ENCODE measurements at places on chromosomes 7 and 10. TPM values are rescaled to one million over a fixed set of nuclear protein-coding genes. Genes with fewer than 3 reads are reported as not detected.

BMPER gene
- 3.8 TPM for total RNA-seq

SFTPA2 gene
- 0.19 TPM for total RNA-seq

STAMBPL1 gene
- 13.8 TPM for total RNA-seq

HOXA3 gene
- total RNA-seq: 0.30 TPM

SPDYE1 gene
- not detected for total RNA-seq

SLC13A1 gene
- not detected for total RNA-seq

RELN gene
- total RNA-seq: 6.9 TPM

PROSER2 gene
- 1.3 TPM for total RNA-seq

UTF1 gene
- not detected for total RNA-seq

GIMAP6 gene
- total RNA-seq: 21.5 TPM

SLC18A3 gene
- total RNA-seq: not detected

SLC26A4 gene
- total RNA-seq: 0.30 TPM
